Activated CD8-positive, alpha-beta memory T cell treated with anti-CD3 and anti-CD28 coated beads for 1 hour (primary cell): ENCODE measurements at places on chromosomes 1 and 21.

DNA sequence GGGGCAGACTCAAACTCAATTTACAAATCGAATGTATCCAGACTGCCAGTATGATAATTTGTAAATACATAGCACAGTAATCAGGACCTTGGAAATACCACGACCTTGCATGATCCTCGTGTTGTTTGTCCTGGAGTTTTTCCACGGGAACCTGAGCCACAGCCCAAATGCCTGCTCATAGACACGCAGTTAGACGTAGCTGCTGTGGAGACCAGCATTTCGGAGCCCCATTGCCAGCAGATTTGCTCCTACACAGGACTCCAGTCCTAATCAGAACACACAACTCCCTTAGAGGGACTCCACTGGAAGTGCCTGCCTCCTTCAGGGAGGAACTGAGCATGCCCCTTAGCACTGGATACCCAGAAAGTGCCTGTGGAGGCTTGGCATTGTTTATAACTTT, 163.2 kb downstream of the GALNT2 start:
- DNase-seq, result no peak

GRCh38 chr1:243447347-243447746, 191.5 kb downstream of the SDCCAG8 start:
- DNase-seq, result no peak

DNA sequence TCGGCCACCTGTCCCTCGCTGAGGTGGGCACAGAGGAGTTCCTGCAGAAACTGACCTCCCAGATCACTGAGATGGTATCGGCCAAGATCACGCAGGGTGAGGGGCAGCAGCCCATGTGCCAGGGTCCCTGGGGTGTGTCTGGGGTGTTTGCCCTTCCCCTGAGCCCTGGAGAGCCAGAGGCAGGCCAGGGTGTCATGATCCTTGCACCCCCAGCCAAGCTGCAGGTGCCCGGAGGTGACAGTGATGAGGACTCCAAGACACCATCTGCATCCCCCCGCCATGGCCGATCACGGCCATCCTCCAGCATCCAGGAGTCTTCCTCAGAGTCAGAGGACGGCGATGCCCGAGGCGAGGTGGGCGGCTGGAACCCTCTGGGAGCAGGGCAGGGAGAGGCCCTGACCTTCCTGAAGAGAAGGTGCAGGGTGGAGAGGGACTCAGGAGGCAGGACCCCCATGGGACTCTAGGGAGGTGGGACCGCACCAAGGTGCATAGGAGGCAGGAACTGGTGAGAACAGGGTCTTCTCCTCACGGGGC, 69.5 kb downstream of the TRIM11 start:
- no peak for DNase-seq

GRCh38 chr1:13523780-13524477, 10.1 kb upstream of the LRRC38 start:
- DNase-seq, result no peak

DNA sequence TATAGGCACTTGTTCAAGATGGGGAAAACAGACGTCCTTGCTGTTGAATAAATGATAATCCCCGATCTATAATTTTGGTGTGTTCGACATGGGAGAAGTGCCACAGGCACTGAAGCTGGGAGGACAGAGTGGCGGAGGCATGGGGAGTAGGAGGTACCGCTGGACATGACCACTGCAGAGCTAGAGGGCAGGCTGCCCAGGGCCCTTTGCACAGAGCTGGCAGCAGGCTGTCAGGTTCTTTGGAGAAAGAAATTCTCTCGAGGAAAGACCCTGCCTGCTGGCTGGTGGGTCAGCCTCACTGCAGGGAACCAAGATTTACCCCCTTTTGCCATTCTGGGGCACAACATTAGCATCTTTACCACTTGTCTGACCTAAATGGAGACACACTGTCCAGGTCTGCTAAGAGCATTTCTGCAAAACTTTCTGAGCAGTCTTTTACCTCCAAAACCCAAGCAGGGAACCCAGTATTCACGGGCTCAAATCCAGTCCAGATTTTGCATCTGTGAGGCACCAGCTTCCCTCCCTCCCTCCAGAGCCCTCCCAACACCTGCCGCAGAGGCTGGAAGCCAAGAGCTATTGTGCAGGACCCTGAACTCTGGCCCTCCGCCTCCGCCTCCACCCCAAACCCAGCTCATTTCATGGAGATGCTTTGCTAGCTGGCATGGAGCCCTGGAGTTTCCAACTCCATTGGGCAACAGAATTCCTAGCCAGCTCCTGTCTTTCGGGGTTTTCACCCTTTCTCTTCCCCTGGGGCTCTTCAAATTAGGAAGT, 142.3 kb downstream of the PLXNA2 start:
- no peak for DNase-seq

DNA sequence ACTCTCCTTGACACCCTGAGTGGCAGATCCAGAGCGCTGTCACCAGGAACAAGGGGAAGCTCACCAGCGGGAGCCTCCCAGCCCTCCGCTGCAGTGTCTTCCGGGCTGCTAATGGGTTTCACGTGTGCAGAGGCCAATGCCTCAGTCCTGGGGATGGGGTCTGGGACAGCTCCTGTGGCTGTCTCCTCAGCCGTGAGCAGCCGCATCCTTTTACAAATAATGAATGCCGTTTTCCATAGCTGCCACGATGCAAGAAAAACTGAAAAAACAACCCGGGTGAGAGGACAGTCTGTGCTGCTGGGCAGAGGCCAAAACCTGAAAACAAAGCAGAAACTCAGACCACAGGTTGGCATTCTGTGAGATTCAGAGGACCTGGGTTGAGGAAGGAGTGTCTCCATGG, 212.2 kb upstream of the RAB4A start:
- no peak for DNase-seq

DNA sequence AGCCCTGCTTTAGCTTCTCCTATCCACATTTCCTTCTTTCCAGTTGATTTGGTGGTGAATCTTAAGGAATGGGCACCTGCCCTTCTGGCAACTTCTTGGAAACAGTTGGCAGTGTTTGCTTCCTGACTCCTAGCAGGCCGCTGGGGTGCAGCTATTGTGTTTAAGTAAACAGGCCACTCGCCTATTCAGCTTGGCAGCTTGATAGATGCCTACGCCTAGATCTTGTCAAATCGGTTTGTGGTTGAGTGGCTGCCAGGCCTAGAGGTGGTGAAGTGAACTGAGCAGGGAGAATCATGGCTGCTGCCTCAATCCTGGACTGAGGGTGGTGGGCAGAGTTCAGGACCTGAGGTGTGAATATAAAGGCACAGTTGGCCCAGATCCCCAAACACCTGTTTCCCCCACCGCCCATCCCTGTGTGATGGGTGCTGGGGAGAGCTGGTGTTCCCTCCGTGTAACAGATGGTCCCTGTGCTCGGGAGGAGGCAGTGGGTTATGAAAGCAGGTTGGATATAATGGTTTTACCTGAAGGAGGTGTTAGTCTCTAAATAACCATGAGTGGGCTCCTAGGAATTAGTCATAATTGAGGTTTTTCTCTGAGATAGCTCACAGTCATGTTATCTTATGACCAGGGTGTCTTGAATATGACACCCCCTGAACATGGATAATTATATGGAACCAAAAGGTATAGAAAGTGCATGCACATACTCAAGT, 940 bp upstream of the PLA2G2C start:
- DNase-seq, result no peak
